ENCODE measurements at places on chromosomes 1 and 21.

DNA sequence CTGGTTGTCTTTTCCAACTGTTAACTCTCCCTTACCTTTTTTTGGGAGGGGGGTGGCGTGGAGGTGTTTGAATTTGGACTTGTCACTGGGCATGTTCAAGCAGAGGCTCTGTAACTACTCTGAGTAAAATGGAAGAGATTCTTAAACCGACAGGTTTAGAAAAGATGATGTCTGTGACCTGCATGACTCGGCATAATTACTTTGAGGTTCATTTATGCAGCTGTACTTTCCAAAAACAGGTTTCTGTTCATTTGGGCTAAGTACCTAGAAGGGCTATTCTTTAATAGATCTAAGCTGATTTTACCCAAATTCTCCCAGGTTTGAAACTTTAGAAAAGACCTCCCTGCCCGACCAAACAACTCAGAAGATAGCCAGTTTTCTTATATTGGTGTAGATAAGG lies 80.3 kb downstream of the SLC35A3 start:
- no peak for DNase-seq

- DNase-seq, result no peak
These were observed 8.8 kb downstream of the NOC2L start for GRCh38 chr1:950268-950667.

DNA sequence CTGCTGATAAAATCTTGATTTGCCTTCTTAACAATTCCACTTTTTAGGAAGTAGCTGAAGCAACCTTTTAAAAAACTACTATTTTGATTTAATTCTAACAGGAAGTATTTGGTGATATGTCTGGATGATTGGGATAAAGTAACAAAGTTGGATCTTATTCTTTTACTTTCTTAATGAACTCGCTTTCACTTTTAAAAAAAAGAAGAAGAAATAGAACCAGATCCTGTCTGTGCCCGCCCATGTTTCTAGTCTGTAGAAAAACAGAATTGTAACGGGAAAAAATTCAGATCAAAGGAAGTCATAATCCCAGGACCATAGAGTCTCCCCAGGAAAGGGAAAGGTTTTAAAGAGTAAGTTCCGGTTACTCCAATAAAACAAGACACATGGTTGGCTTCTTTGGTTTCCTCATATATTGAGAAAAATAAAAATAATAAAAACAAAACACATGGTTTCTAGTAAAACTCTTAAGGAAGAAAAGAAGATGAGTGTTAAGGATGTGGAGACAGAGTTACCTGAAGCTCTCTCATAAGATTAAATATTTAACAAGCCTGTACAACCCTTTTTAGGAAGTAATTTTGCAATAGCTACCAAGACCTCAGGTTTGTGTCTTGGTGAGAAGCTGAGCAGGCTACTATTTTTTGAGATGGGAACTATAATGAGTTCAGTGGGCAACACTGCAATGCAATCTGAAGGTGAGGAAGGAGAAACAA lies 4.9 kb downstream of the CD48 start:
- no peak for DNase-seq

DNA sequence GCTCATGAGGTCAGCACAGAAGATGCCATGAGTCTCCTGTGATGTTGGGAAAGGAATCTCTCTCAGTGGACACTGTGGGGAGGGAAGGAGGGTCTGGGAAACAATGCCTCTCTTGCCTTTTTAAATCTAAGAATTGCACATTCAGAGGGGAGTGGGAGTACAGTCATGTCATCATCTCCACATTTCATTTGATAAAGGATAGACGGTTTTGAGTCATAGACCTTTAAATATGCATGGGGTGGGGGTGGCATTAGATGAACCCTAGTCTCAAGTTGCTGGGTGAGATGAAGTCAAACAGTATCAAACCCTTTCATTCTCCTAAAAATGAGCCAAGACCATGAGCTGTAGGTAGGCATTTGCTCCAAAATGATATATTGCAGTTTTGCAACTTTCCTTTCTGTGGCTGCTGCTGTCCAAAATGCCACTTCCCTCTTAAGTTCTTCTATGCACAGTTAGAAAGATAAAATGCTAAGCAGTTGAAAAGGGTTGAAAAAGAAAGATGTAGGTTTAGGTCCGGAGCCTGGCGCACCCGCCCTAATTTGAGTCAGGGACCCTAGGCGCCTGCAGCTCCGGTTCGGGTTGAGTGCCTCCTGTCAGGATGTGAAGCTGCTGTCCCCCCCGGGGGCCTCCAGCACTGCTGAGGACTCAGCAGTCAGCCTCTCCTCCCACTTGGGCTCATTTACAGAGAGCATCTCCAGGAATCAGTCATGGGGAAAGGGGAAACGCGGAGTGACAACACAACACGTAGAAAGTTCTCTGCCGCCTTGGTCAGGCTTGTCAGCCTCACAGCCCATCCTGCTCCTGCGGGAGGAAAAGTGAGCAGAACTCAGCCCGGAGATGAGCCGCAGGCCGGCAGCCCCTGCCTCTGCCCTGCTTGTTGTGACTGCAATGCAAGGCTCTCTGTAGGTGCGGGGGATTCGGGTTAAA lies 479.3 kb upstream of the RUNX1 start:
- DNase-seq, result no peak

DNA sequence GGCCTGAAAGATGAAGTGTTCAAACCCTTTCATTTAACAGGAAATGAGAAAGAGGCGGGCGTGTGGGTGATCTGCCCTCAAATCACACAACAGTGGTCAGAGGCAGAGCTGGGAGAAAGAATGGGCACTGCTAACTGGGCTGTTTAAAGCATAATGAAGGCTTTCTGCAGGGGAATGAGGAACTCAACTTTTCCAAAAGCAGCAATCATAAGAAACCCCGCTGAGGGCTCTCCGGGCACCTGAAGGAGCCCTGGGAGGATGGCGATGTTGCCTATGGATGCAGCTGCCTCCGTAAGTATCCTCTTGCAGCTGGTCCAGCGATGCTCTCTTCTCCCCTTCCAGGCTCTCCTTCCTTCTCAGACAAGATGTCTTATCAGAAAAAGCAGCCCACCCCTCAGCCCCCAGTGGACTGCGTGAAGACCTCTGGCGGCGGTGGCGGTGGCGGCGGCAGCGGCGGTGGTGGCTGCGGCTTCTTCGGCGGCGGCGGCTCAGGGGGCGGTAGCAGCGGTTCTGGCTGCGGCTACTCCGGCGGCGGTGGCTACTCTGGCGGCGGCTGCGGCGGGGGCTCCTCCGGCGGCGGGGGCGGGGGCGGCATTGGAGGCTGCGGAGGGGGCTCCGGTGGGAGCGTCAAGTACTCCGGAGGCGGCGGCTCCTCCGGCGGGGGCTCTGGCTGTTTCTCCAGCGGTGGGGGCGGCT lies 1.2 kb downstream of the LORICRIN start:
- DNase-seq, result no peak

- DNase-seq, result no peak
These were observed 87.2 kb downstream of the MAN1C1 start for GRCh38 chr1:25703671-25704266.

GRCh38 chr1:54548389-54549044 lies 489 bp downstream of the ACOT11 start:
- no peak for DNase-seq

All from NCI-H1417 treated with DMSO at 0.1 percent for 48 hours (cell line).